Fibroblast of skin of right quadriceps (primary cell): ENCODE measurements at places on chromosomes 2 and 18.

GRCh38 chr18:13536578-13536977 is 189.8 kb downstream of the FAM210A start:
- no peak for DNase-seq

- DNase-seq = no peak
These were observed 18.2 kb downstream of the IFIH1 start for GRCh38 chr2:162300266-162300665.

GRCh38 chr18:27763341-27763740 is 413.6 kb downstream of the CDH2 start:
- DNase-seq = no peak

- DNase-seq = no peak
These were observed 941.3 kb upstream of the NXPH2 start for GRCh38 chr2:139721411-139721995.

- DNase-seq = peak; percentile 61
These were observed 88.4 kb upstream of the AFF3 start for GRCh38 chr2:100230754-100231153.

GRCh38 chr2:3173031-3173430 is 204.6 kb downstream of the EIPR1 start:
- DNase-seq = no peak

- peak; percentile 24 for DNase-seq
These were observed 5.6 kb upstream of the LAMA3 start for GRCh38 chr18:23683671-23684070.

DNA sequence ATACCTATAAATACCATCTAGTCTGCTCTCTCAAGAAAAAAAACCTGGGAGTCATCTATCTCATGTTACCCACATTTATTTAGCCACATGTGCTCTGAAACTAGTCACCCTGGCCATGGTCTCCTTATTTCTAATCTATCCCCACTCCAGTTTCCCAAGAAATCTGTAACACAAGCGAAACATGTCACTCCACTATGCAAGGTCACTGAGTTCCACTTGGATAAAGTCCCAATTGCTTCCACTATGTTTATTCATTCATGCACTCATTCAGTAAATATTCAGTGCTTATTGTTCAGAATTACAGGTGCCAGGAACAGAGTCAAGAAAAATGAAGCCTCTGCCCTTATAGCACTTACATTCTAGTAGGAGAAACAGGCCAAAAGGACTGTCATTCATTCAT is 369.4 kb upstream of the CYRIA start:
- DNase-seq = peak; percentile 17

- peak; percentile 76 for DNase-seq
These were observed 123.9 kb upstream of the SLC1A4 start for GRCh38 chr2:64865073-64865830.
